AG10803 (cell line): ENCODE measurements at places on chromosomes 13 and 19.
A peak's percentile ranks its signal among the peaks of the same experiment; 100 is the strongest.

- no peak for DNase-seq
These were observed 659.8 kb upstream of the GPC6 start for GRCh38 chr13:92566767-92567166.

- DNase-seq: no peak
These were observed 1023.5 kb downstream of the PCDH17 start for GRCh38 chr13:58655086-58655485.

GRCh38 chr19:13621413-13621812 lies 115.1 kb upstream of the CACNA1A start:
- DNase-seq: peak; percentile 80

DNA sequence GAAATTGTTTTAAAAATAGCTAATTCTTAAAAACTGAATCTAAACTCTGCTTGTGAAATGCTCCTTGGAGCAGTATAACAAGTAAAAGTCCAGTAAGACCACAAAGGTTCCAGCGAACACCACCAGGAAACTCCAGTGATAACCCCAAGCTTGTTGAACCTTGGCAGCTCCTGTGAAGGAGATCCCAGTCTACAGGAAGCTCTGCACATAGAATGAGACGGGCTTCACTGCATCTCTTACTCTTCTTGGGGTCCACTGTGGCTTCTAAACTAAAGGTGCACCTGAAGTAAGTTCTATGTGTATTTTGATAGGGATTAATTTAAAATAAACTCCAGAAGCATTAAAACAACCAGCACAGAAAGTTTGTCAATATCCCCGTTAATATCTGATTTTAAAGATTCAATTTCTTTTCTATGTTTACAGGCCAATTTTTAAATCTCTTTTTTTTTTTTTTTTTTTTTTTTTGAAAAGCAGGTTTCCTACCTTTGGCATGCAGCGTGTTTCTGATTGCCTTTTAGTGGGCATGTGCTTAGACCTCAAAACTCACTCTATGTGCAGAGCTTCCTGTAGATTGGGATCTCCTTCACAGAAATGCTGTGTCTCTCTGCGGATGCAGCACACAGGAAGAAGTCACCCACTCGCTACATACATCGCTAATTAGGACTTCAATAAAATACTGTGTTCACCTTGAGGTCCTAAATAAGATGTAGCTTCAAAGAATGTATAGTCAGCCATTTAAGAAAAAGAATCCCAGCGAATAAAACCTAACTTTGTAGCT lies 508.5 kb downstream of the KLF12 start:
- DNase-seq: no peak

DNA sequence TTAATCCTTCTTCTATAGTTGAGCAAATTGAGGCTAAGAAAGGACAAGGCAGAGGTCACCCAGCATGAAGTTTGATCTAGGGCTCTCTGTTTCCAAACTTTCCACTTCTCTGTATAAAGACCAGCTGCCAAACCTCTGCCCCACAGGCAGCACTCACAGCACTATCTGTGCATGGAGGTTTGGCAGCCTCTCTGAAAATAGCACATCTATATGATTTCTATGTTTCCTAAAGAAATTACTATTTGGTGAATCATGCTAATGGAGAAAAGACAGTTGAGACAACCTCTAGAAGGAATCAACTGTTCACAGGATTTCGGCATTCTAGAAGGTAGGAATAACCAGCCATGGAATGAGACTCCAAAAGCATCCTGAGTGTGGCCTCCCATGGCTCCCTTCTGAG lies 554.5 kb downstream of the IRS2 start:
- DNase-seq: no peak

GRCh38 chr19:29806098-29806866 lies 5.5 kb upstream of the CCNE1 start:
- DNase-seq: peak; percentile 20

- DNase-seq: peak; percentile 53
These were observed 21.9 kb downstream of the GRIN2D start for GRCh38 chr19:48415395-48415794.

DNA sequence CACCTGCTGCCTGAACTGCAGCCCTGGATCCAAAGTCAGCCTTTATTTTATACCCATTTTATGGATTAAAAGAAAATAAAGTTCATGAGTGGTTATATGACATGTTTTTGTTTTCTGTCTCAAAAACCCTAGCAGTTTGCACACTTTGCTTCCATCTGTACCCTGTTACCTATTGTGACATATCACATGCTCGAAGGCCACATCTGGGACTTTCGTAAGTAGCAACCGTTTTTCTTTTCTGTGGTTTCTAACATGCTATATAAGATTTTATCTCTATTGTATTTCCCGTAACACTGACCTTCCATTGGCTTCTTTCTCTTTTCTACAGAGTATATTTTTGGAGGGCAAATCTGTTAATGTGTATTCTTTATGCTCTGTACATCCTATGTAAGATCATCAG lies 1007.2 kb downstream of the PCDH9 start:
- no peak for DNase-seq

GRCh38 chr13:45243077-45243476 lies 42.2 kb upstream of the KCTD4 start:
- DNase-seq: no peak

- no peak for DNase-seq
These were observed 126.5 kb downstream of the ZNF536 start for GRCh38 chr19:30498707-30499106.

DNA sequence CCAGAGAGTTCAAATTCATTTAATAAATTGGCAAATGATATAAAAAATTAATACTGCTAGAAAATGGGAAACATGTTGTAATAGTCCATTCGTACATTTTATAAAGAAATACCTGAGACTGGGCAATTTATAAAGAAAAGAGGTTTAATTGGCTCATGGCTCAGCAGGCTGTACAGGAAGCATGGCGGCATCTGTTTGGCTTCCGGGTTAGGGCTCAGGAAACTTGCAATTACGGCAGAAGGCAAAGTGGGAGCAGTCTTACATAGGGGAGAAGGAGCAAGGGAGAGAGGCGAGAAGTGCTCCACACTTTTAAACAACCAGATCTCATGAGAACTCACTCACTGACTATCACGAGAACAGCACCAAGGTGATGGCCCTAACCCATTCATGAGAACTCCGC lies 512.0 kb downstream of the DACH1 start:
- no peak for DNase-seq

DNA sequence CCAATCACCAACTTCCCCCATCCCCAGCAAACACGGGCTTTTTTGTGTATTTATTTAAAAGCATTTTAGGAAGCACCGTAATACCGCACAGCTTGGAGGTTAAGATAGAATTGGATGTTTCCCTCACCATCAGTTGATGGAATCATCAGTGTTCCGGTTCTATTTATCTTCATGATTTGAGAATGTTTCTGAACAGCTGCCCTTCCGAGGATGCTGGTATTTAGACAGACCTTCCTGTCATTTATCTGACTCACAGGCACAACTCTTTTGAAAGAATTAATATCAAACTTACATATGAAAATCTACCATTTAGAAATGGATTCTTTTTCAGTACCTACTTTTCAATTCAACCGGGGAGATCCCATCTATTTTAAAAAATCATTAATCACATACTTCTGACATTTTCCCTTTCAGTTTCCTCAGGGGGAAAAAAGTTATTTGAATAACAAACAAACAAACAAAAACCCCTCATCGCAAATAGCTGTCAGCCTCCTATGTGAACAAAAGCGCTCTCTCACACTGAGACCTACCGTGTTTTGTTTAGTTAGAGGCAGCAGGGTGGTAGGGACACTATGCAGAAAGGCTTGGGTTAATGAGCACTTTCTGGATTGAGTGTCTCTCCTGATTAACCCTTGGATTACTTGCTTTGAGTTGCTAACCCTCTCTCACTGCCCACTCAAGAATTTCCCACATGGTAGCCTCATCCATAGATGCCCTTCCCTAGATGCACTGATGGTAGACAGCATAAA lies 189.3 kb downstream of the TM9SF2 start:
- DNase-seq: no peak

GRCh38 chr13:111490611-111491010 lies 170.2 kb downstream of the TEX29 start:
- no peak for DNase-seq

- DNase-seq: no peak
These were observed at the start of gene LRG1 for GRCh38 chr19:4539693-4540581. Gene LRG1 (minus strand): TSS chr19:4540036. CDS start chr19:4540013, 23 bp downstream.

- DNase-seq: no peak
These were observed 13.8 kb downstream of the DDX39A start for GRCh38 chr19:14405380-14405757.

DNA sequence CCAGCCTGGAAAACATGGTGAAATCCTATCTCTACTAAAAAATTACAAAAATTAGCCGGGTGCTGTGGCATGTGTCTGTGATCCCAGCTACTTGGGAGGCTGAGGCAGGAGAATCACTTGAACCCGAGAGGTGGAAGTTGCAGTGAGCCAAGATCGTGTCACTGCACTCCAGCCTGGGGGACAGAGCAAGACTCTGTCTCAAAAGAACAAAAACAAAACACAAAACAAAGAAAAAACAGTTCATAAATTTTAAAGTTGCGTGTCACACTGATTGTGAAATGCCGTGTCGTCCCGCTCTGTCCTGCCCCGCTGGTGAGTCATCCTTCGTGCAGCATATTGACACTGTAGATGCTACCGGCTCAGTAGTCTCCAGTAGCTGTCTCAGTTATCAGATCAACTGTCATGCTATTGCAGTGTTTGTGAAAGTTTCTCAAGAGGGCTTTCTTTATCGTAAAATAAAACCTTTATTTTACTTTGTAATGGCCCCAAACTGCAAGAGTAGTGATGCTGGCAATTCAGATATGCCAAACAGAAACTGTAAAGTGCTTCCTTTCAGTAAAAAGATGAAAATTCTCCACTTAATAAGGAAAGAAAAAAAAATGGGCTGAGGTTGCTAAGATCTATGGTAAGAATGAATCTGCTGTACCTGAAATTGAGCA lies 36.4 kb upstream of the IGFL1 start:
- DNase-seq: peak; percentile 66

- no peak for DNase-seq
These were observed 381.2 kb upstream of the SLITRK1 start for GRCh38 chr13:84263354-84264069.

DNA sequence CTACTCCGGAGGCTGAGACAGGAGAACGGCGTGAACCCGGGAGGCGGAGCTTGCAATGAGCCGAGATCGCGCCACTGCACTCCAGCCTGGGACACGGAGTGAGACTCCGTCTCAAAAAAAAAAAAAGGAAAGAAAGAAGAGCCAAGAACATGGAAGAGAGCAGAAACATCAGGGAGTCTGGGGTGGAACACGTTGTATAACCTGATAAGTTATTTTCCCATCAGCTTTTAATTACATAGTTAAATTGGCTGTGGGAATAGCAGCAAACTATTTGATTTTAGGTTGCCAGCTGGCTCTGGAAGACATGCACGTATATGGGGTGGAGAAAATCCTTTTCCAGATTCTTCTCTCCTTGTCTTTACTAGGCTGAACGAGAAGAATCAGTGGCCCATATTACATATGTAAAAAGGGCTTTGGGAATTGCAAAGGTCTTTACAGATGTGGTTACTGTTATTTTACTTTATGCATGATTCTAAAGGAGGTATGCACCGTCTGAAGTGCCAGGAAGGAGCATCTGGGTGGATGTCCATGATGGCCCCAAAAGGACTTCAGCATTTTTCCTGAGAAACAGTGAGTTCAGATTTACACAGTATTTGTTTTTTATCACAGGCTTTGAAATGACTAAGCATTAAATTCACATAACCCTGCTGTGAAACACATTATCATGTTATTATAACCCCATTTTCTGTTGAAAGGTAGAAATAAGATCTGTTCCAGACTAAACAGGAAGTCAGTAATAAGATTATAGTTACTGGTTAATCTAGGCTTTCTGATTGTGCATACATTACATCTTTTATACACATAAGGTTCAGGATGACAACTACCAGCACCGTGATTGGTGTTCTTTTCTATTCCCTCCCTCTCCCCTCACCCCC lies 4.6 kb upstream of the NAA16 start:
- no peak for DNase-seq

- DNase-seq: peak; percentile 59
These were observed 37.8 kb upstream of the CXCL17 start for GRCh38 chr19:42480335-42481095.

- no peak for DNase-seq
These were observed 35.1 kb downstream of the NAXD start for GRCh38 chr13:110650436-110650835.

DNA sequence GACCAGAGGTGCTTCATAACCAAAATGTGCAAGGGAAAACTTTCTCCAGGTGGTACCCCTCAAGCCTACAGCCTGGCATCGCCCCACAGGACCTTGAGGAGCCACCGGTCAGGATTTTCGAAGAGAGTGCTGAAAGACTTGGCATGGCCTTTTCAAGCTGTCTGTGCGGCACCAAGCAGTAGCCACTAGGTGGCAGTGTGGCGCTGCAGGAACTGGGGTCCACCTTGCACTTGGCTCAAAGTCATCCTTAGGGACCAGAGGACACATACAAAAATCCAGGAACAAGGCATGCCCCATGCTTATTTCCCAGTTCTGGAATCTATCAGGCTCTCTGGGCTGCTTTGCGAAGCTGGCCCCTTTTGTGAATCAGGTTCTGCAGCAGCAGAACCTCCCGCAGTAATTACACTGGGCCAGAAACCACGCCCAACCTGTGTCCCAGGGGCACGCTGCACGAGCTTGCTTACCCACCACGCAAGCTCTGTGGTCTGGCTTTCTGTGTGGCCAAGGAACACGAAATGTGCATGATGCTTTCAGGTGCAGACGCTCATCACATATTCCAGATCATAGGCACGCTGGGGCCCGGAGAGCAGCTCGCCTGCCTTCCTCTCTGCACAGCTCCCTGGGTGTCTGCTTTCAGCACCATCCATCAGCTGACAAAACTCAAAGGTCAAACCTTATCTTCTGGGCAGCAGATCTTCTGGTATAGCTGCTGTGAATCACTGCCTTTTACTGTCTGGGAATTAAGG lies 87.2 kb downstream of the SLC7A1 start:
- peak; percentile 83 for DNase-seq

DNA sequence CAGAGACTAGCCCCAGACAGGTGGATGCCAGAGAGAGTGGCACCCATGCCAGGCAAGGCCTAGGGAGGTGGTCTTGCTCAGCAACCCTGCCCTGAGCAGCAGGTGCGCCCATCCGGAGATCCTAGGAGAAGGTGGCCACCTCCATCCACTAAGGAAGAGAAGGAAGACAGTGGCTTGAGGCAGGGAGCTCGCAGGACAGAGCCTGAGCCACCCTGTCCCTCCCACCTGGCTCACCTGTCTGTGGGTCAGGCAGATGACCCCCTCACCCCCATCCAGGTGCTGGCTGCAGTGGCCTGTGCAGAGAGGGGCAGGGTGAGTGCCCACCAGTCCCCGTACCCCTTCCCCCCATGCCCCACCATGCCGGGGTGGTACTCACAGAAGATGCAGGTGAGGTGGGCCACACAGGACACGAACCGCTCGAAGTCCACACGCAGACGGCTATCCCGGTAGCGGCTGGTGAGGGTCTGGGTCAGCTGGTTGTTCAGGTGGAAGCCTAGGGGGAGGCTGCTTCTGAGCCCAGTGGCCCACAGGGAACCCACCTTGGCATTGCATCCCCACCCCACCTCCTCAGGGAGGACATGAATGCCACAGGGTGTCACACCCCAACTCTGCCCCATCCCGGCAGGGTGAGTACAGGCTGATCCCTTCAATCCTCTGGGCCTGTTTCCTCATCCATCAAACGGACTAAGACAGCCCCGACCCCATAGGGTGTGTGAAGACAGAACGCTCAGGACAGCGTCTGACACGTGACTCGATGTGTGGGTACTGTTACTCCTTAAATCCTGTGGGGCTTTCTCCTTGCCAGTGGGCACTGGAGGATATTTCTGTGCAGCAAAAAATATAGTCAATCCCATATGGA lies 13.3 kb downstream of the CAPN12 start:
- DNase-seq: no peak
